Endodermal cell (in vitro differentiated cells): ENCODE measurements at places on chromosomes 11 and 22.

DNA sequence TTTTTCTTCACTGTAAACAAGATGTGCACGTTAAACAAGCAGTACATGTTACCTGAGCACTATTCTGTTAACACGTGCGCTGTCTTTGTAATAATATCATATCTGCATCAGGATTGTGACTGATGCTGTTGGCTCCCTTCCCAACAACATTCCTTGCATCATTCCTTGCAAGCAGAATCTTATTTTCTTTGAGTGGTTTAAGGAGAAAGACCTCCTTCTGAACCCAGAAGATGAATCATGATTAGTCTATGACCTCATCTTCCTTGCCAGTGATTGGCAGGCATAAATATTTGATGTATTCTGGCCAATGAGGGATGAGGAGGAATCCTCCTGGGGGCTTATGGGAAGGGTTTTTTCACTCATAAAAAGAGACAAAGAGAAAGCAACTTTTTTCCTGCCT lies 46.2 kb downstream of the C11orf71 start:
- H3K27me3 ChIP-seq, result no peaks in the 10 kb centered on the region
- no peaks in the 10 kb centered on the region for H3K36me3 ChIP-seq
- H3K27ac ChIP-seq, result no peak overlapping the region
- H3K4me3 ChIP-seq, result no peak overlapping the region
- DNase-seq, result no peak

GRCh38 chr11:110126936-110127335 lies 33.7 kb downstream of the ZC3H12C start:
- peaks cover 14% of the 10 kb centered on the region for H3K4me1 ChIP-seq
- H3K27ac ChIP-seq, result no peak overlapping the region
- no peaks in the 10 kb centered on the region for H3K27me3 ChIP-seq
- DNase-seq, result no peak

DNA sequence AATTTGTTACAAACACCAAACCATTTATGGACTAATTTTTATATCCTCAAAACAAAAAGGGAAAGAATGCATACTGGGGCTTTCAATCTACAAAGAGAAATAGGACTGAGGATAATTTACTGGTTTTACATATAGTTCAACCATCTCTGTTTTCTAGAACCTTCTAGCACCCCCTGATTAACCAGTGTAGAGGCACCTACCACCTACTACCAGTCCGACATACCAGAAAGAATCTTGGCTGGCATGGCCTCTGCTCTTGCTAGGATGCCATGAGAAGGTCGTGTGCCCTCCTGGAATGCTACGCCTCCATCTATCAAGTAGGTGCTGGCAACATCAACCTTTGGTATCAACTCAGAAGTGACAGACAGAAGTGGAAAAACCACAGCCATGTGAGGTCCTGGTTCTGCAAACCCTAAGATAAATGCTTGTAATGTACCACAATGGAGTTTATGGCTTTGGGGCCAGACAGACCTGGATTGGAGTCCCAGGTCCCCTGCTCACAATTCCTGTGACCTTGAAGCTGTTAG lies 28.2 kb downstream of the MYH9 start:
- peak overlapping the region; percentile 26 for H3K27ac ChIP-seq
- DNase-seq, result no peak
- H3K4me1 ChIP-seq, result peaks cover 40% of the 10 kb centered on the region
- no peak overlapping the region for H3K4me3 ChIP-seq
- H3K36me3 ChIP-seq, result peaks cover 35% of the 10 kb centered on the region
- no peaks in the 10 kb centered on the region for H3K27me3 ChIP-seq

DNA sequence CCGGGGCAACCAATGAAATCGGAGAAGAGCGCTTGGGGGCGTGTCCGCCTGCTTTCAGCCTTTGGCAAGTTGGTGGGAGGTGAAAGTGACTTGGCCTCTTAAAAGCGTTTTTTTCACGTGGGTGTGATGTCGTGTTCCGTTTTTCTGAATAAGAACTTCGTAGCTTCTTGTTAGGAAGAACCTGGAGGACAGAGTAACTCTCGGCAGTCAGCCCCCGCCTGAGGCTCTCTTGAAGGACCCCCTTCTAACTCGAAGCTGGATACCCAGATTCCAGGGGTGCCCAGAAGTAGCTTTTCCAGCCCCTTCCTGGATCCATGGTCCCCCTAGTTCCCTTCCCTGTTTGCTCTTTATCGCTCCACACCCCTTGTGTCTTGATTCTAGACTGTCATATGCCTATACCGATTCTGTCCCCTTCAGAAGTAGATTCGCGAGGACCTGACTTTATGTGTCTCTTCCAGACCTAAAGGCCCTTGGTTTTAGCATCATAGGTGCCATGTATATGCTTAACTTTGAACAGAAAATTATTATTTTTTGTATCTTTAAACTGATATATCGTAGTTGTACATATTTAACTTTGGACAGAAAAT lies 915 bp upstream of the OSBP start:
- H3K4me1 ChIP-seq, result peaks cover 8% of the 10 kb centered on the region
- H3K27me3 ChIP-seq, result no peaks in the 10 kb centered on the region
- H3K4me3 ChIP-seq, result peak overlapping the region; percentile 88
- peaks cover 17% of the 10 kb centered on the region for H3K36me3 ChIP-seq
- peak overlapping the region; percentile 66 for H3K27ac ChIP-seq

- no peaks in the 10 kb centered on the region for H3K36me3 ChIP-seq
- H3K4me3 ChIP-seq, result no peak overlapping the region
- H3K27ac ChIP-seq, result no peak overlapping the region
- no peaks in the 10 kb centered on the region for H3K4me1 ChIP-seq
Observed at GRCh38 chr11:61887839-61888494, 3.4 kb downstream of the FADS3 start.

- no peaks in the 10 kb centered on the region for H3K36me3 ChIP-seq
- no peaks in the 10 kb centered on the region for H3K4me1 ChIP-seq
- DNase-seq, result no peak
- H3K27me3 ChIP-seq, result no peaks in the 10 kb centered on the region
- H3K4me3 ChIP-seq, result no peak overlapping the region
Observed at GRCh38 chr11:134976551-134976950, 564.5 kb upstream of the B3GAT1 start.

DNA sequence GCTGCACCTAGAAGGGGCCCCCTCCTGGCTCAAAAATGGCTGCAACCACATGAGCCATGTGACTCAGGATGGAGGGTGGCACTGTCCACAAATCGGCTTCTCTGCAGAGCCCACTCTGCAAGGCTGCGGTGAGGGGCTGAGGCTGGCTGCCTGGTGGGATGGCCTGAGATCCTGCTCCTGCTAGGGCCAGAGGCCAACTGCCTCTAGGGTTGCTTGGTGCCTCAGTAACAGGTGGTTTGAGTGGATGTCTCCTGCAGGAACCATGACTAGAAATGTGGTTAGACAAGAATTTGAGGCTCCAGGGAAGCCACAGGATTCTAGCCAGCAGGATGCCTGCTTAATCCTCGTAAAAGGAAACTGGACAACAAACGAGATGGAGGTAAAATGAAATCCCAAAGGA lies 17.1 kb downstream of the PATZ1 start:
- no peak overlapping the region for H3K4me3 ChIP-seq
- H3K27me3 ChIP-seq, result no peaks in the 10 kb centered on the region
- H3K27ac ChIP-seq, result no peak overlapping the region
- H3K4me1 ChIP-seq, result no peaks in the 10 kb centered on the region
- H3K36me3 ChIP-seq, result peaks cover 96% of the 10 kb centered on the region
- DNase-seq, result peak; percentile 42

GRCh38 chr11:121669422-121669821 lies 216.7 kb upstream of the SORL1-AS1 start:
- no peak overlapping the region for H3K4me3 ChIP-seq
- H3K27me3 ChIP-seq, result no peaks in the 10 kb centered on the region
- H3K4me1 ChIP-seq, result no peaks in the 10 kb centered on the region
- no peak overlapping the region for H3K27ac ChIP-seq
- no peaks in the 10 kb centered on the region for H3K36me3 ChIP-seq

- H3K4me3 ChIP-seq, result no peak overlapping the region
- no peaks in the 10 kb centered on the region for H3K4me1 ChIP-seq
- peak overlapping the region; percentile 57 for H3K27ac ChIP-seq
- DNase-seq, result peak; percentile 44
Observed at GRCh38 chr22:38033522-38034277, 23.5 kb upstream of the PICK1 start.

DNA sequence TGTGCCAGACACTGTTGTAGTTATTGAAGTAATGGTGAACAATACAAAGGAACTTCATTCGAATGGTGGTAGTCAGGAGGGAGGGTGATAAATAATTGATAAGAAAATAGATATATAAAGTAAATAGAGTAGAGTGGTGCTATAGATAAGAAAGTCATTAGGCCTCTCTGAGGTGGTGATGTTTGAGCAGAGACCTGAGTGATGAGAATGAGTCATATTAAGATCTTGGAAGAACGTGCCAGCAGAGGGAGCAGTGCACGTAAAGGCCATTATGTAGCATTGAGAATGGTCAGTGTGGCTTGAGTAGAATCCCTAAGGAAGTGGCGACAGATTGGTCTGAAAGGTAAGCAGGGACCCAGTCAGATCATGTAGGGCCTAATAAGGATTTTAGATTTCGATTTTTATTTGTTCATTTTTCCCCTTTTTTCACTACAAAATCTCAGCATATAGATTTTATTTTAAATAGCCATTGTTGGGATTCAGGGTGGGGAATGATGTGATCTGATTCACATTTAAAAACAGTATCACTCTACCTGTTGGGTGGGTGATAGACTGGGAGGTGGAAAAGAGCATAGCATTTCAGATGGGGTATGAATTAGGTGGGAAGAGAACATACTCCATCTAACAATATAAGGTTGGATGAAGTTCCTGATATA lies 44.7 kb downstream of the CCDC90B start:
- no peaks in the 10 kb centered on the region for H3K36me3 ChIP-seq
- peaks cover 6% of the 10 kb centered on the region for H3K4me1 ChIP-seq
- H3K27ac ChIP-seq, result no peak overlapping the region
- H3K27me3 ChIP-seq, result no peaks in the 10 kb centered on the region
- H3K4me3 ChIP-seq, result no peak overlapping the region
- peak; percentile 89 for DNase-seq

DNA sequence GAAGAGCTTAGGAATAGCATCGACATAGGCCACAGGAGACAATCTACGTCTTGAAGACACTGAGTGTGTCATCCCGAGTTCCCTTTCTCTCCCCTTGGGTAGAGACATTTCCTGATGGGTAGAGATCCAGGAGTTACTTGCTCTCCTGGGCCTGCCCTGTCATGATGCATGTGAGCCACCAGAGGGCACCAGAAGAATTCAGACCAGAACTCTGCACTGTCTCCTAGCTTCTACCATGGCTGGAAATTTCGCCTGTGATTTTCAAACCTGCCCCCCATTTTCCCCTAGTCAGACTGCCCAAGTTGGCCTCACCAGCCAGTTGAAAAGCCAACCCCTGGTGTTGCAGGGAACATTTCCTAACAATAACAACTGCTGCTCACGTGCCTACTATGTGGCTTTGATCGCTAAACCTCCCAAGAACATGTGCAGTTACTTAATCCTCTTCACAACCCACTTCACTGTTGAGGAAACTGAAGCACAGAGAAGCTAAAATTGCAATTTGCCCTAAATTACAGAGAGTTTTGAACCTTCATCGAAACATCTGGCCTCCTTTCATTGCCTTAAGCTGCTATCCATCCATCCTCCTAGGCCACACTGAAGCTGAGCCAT lies 47.2 kb downstream of the C11orf58 start:
- H3K27me3 ChIP-seq, result no peaks in the 10 kb centered on the region
- peaks cover 17% of the 10 kb centered on the region for H3K36me3 ChIP-seq

DNA sequence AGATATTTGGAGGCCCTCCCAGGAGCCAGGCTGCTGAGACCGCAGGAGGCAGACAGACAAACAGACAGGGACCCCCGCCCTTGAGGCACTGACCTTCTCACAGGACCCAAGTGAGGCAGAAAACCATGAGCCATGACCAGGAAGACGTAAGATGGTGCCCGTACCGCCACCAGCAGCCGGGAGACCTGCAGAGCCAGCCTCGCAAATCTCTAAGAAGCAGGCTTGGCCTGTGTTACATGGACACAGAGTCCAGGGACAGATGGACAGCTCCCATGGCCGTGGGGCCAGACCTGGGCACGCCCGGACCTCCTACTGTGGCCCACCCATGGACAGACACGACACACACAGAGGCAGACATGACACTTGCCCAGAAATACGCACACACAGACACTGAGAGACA lies 30.7 kb upstream of the TOLLIP start:
- H3K4me3 ChIP-seq, result no peak overlapping the region
- H3K27ac ChIP-seq, result no peak overlapping the region
- no peak for DNase-seq
- H3K4me1 ChIP-seq, result no peaks in the 10 kb centered on the region
- H3K36me3 ChIP-seq, result no peaks in the 10 kb centered on the region

DNA sequence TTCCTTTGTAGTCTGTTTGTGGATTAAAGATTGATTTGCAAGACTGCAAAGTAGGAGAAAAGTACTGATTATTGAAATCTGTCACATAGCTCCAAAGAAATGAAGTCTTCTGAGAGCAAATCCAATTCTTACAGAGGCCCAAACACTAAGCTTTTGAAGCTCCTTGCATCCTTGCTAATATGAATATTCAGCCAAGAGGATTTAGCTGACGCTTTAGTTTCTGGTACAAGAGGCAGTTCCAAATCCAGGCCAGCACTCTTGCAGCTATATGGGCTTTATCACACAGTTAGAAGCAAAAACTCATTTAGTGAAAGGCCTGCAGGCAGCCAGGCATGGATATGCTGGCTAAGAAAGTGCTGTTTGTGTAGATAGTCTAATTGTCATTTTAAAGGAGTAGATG lies 12.7 kb downstream of the PAAF1 start:
- DNase-seq, result no peak
- peaks cover 38% of the 10 kb centered on the region for H3K36me3 ChIP-seq
- no peaks in the 10 kb centered on the region for H3K4me1 ChIP-seq
- H3K27me3 ChIP-seq, result no peaks in the 10 kb centered on the region
- no peak overlapping the region for H3K4me3 ChIP-seq

DNA sequence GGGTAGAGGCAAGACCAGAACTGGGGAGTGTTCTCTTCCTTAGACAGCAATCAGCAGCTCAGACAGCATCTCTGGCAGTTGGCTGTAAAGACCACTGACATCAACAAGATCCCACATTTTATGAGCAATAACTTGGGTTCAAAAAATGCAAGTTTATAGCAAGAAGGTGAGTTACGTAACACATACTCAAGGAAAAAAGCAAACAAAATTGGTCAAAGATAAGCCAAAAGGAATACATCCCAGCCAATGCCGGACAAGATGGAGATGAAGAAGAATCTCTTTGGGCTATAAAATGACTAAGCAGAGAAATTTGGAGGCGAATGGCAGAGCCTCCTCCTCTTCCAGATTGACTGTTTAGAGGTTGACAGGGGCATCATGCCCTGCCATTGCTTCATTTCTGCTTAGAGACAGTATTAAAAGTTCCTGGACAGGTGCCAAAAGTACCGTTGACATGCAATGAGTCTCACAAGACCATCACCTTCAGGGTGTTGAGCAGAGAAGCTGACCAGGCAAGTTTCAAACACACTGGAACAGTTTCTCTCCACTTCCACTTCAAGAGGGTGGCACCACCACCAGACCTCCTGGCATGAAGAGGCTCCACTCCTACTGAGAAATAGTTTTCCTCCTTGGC lies 55.9 kb downstream of the ENDOD1 start:
- H3K36me3 ChIP-seq, result no peaks in the 10 kb centered on the region
- peaks cover 80% of the 10 kb centered on the region for H3K27me3 ChIP-seq
- H3K4me3 ChIP-seq, result no peak overlapping the region
- no peak for DNase-seq
- no peak overlapping the region for H3K27ac ChIP-seq

DNA sequence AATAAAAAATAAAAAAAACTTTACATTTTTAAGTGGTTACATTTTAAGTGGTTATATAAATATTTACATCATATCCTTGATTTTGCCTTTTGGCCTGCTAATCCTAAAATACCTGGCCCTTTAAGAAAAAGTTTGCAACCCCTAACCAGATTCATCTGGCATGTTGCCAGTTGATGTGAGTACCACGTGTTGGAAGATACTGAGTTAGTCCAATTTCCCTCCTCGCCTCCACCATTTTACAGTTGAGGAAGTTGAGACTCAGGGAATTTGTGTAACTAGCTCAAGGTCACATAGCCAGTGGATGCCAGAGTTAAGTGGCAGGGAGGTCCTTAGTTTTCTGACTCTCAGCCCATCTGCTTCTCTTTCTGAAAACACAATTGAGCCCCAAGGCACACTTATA lies 5.1 kb downstream of the ELF5 start:
- no peaks in the 10 kb centered on the region for H3K4me1 ChIP-seq
- DNase-seq, result no peak
- H3K36me3 ChIP-seq, result no peaks in the 10 kb centered on the region
- no peak overlapping the region for H3K4me3 ChIP-seq
